ENCODE measurements at places on chromosomes 11 and 22.

DNA sequence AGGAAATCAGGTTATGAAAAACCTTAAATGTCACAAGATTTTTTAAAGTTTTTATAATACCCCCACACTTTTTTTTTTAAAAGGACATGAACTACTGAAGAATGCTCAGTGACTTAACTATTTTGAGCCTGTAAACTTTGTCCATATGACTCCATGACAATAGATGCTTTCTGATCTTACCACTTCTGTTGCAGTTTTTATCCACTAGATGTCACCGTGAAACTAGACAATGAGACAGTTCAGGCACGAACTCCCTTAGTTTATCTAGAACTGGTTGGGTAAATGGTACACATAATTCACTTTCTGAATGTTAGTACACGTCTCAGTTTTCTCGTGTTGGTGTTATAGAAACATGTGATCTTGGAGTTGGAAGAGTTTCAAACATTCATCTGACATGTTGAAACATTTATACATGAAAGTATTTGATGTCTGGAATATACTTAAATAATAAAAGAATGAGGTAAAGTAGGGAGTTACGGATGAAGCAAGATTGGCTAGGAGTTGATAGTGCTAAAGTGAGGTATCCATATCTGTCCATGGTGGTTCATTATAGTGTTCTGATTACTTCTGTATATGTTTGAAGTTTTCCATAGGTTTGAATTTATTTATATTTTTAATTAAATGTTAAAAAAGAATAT, 8.1 kb downstream of the CCDC15 start:
- DNase-seq = peak; percentile 86

DNA sequence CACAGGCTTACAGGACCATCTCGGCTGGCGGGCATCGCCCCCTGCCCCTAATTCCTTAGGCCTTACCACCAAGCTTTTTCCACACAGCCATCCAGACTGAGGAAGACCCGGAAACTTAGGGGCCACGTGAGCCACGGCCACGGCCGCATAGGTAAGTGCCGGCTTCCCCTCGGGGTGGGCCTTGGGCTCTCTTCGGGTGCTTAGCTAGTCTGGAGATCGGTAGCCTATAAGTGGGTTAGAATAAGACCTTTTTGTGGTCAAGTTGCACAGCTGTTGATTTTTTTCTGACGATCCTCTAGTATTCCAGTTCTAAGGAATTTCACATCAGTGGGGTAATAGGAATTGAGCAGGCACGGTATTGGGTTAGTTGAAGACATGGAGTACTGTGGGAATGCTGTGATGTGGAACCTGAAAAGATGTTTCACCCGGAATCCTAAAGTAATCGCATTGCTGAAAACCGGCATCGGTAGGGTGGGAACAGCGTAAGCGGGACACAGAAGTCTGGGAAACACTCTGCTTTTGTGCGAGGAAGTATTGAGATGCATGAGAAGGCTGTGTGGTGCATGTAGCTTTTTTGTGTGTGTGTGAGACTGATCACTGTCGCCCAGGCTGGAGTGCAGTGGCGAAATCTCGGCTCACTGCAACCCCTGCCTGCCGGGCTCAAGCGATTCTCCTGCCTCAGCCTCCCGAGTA, 669 bp downstream of the RPL27A start:
- DNase-seq = no peak

- DNase-seq = no peak
Observed at GRCh38 chr11:93288079-93288478, 42.5 kb upstream of the DEUP1 start.

GRCh38 chr11:74485868-74486267, 7.7 kb downstream of the LIPT2 start:
- DNase-seq = no peak

DNA sequence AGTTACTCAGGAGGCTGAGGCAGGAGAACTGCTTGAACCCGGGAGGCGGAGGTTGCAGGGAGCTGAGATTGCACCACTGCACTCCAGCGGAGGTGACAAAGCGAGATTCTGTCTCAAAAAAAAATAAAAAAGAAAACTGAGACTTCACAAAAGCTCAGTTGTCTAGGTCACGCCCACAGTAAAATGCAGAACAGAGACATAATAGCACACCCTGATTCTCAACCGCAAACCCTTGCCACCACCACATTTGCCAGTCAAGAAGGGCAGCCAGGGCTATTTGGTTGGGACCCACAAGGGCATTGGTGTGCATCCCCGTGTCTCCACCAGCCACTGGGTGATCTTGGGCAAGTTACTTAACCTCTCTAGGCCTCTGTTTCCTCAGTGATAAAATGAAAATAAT, 25.4 kb downstream of the CREB3L1 start:
- no peak for DNase-seq

GRCh38 chr22:41216984-41217383, 11.9 kb downstream of the L3MBTL2 start:
- peak; percentile 13 for DNase-seq

- no peak for DNase-seq
Observed at GRCh38 chr11:37613031-37613430, 1015.0 kb upstream of the RAG2 start.
